Stromal cell of bone marrow (primary cell): ENCODE measurements at places on chromosomes 2 and 18.

DNA sequence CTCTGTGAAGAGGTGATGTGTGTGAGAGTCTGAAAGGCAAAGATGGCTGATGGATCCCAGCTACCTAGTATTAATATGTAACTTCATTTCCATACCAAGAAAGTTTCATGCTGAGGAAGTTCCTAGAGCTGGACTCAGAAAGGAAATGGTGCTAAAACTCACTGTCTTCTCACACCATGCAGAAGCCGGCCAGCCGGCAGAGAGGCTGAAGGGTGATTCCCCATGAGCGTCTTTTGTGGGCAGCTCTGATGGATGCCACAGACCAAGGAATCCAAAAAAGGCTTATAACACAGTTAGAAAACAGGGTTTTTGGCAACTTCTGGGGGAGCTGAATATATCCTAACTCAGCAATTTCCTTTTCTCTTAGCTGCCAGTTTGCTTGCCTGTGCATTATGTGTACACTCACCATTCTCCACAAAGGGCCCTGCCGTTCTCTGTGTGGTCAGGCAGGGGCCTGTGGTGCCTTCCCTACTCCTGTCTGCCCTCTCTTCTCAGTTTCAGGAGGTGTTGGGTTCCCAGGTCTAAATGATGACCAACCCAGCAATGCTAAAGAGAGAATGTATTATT, 289.4 kb downstream of the MTX2 start:
- peak; percentile 49 for DNase-seq

DNA sequence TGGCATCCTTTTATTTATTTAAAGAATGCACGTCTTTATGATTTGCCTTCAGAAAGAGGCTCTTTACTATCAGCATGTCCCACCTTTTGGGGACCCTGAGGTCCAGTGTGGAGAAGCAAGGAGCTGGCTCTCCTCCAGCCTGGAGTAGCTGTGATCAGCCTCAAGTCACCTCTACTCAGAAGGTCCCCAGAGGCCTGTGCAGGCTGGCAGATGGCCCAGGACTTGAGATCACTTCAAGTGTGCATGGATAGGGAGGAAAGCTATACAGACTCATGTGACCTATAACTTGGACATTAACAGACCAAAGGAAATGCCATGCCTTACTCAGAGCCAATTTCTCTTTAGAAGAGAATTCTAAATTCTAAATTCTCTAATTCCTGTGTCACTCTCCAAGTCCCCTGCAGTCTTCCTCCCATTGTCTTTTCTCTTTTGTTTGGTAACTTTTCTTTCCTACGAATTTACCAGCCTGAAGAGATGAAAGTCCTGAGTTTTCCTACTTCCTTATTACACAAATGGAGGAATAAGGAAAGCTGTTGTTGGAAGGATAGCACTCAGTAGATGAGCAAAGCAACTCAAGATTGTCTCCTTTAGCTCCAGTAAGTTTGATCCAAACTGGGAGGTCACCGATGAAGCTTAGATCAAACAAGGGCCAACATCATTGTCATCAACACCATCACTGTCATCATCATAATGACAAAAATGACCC, 163.9 kb downstream of the GFPT1 start:
- DNase-seq: no peak

- DNase-seq: no peak
Measured at GRCh38 chr2:222465746-222466145, 41.4 kb downstream of the SGPP2 start.

DNA sequence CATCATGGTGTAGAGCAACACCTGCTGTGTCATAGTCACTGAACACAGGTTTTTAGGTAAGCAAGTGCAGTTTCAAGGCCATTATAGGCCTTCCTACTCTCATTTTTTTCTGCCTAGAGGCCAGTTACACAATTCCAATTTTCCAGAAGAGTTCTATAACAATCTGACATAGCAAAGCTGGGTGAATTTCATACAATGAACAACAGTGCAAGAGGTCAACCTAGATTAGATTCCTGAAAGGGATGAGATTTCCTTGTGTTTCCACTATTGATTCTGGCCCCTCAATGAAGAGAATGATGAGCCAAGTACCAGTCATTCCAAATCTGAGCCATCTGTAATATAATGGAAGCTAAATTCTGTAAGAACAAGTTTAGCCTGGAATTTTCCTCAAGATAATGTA, 15.3 kb upstream of the CD28 start:
- DNase-seq: no peak

- DNase-seq: no peak
Measured at GRCh38 chr2:164044622-164045021, 308.8 kb upstream of the FIGN start.

DNA sequence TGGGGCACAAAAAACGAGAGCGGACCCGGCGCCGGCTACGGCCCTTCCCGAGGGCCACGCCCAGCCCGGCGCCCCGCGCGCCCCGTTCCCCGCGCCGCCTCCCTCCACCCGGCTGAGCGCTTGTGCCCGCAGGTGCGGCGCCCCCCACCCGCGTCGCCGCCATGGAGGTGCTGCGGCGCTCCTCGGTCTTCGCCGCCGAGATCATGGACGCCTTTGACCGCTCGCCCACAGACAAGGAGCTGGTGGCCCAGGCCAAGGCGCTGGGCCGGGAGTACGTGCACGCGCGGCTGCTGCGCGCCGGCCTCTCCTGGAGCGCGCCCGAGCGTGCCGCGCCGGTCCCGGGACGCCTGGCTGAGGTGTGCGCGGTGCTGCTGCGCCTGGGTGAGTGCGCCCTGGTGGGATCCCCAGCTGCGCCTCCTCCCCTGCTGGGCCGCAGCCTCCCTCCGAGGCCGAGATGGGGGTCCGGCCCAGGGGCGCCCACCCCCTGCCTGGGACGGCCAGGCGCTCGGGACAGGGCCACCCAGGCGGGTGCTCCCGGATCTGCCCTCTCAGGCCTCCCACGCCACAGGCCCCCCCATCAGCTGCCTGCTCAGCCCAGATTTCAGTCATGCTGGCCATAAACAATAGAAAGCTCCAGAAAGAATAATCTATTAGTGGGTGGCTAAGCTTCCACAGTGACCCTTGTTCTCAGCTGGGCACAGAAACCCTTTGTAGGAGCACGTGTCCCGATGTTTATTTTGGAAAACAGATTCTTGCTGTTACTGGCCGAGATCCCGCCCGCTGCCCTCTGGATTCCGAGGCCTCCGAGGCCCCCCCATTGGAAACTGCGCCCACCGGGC, 997 bp downstream of the BOK start:
- no peak for DNase-seq

DNA sequence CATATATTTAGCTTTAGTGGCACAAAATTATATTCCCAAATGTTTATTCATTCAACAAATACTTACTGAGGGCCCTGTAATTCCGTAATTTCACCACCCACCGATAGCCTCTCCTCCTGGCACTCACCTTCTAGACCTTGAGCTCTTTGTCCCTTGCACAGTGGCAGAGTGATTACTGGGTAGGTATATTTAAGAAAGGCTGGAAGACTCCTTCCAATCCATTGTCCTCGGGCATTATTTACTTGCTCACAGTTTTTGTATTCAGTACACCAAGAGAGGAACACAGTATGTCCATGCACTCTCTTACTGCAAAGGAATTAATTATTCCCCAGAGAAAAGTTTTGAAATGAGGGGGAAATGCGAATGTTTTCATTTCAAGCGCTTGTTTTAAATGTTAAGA, 1.1 kb upstream of the CDCA7 start:
- no peak for DNase-seq

DNA sequence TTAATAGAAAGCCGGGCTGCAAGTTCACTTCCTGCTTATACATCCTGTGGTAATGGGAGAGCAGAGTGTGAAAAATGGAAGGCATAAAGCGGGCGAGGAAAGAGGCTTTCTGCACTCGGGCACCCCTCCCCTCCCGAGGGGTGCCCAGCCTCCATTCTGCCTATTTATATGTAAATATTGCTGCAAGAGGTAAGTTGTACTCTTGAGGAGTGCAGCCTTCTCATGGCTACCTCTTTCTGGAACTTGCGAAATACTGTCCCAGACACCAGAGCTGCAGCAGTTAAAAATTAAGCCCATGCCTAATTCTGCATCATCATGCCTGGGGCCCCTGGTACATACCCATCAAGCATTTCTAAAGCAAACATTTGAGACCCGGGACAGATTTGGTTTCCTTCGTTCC, 156.0 kb downstream of the GBX2 start:
- DNase-seq: no peak

DNA sequence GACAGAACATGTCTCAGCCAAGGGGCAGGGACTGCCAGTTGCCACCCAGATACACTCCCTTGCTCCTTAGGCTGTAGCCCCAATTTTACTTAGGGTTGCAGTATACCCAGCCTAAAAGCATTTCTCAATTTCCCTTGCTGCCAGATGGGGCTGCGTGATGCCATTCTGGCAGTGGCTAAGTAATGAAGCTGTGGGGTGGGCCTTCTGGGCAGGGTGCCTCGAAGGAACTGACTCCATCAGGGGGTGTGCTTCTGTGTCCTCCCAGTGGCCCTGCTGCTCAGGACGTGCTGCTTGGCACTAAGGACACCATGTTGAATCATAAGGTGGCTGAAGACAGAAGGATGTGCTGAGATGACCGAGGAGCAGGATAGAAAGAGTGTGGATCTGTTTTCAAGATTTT, 74.2 kb downstream of the VWA3B start:
- DNase-seq: no peak

DNA sequence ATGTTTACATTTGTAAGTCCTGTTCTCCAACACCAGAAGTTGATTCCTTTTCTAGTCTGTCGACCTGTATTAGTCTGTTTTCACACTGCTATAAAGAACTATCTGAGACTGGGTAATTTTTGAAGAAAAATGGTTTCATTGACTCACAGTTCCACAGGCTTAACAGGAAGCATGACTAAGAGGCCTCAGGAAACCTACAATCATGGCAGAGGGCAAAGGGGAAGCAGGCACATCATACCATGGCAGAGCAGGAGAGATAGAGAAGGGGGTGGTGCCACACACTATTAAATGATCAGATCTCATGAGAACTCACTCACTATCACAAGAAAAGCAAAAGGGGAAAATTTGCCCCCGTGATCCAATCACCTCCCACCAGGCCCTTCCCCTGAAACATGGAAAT, 112.8 kb upstream of the MAP3K20 start:
- peak; percentile 35 for DNase-seq

DNA sequence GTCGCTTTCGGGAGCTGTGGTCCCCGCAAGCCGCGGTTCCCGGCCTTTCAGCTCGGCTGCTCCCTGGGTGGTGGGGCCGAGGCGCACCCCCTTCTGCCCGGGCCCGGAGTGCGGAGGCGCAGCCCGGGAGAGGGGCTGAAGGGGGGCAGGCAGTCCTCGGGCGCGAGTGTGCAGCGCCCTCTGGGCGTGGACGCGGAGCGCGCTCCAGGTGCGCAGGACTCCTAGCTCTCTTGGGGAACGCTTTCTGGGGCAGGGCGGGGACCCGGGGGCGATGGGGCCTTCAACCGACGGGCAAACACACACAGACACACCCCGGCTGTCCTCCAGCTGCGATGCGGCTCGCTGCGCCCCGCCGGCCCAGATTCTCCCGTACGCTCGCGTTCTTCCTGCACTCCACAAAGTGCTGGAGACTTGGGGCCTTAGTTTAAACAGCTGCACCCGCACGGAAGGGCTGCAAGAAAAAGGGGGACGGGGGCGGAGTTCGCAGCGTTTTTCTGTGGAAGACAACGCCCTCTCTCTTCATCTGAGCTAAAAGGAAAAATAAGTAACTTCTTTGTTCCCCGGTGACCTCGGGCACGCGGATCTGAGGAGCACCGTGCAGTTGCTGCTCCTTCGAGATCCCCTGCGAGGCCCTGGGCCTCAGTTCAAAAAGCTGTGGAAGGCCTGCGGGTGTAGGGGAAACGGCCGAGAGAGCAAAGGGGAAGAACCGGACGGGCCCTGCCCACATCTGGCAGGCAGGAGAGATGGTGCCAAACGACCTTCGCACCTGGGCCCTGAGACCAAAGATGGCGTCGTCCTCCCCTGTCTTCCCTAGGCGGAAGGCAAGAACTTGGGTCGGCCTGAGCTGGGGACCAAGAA, 593 bp upstream of the SDC1 start:
- DNase-seq: no peak

DNA sequence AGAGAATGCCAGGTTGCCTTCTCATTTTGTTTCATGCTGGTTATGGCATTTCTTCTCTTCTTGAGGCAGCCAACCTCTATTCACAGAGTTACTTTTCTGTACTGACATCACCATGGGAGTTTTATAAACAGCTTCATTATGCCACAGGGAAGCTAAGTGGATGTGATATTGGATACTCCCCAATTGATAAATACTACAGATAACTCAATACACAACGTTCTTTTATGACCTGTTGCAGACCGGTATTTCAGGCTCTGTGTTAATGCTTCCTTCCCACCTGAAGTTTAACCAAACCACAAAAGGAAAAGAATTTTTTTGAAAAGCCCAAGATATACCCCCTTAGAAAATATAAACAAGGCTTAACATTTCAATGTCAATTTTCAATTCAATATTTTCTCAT, 258.3 kb upstream of the SOX11 start:
- DNase-seq: no peak

GRCh38 chr18:70674896-70675295, 386.1 kb downstream of the SOCS6 start:
- no peak for DNase-seq

DNA sequence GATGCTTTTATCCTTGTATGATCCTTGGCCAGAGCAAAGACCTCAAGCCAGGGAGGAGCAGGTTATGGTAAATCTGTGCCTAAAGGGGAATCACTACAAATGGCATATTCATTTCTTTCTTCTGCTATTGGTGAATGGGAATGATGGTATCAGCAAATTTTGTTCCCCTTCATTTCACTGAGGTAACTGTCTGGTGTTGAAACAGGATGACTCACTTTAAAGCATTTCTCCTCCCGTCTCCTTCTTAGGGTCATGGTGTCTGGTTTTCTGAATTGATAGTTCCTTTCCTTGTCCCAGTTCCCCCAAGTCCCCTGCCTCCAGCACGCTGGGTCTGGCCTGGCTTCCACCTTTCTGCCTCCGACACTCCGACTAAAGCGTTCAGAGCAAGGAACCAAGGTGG, 109.2 kb downstream of the MREG start:
- DNase-seq: peak; percentile 48

- DNase-seq: no peak
Measured at GRCh38 chr2:222167762-222168161, 131.0 kb downstream of the PAX3 start.

DNA sequence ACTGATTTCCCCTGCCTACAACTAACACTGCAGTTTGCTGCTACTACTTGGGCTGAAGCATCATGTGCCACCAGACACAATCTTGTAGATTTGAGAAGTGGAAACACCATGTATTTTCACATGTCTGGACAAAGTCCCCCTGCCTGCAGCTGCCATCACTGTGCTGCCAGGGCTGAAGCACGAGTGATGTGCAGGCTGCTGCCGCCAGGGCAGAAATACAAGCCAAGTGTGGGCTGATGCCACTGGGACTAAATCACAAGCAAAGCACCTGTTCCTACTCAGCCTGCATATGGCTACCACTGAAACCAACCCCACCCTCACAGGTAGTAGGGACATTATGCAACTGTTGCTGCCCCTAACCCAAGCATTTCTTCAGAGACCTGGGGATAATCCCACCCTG, 179.5 kb upstream of the SLC35G4 start:
- no peak for DNase-seq
